ENCODE measurements at places on chromosomes 5 and 9. TPM values are rescaled to one million over a fixed set of nuclear protein-coding genes. Genes with fewer than 3 reads are reported as not detected.

DNA sequence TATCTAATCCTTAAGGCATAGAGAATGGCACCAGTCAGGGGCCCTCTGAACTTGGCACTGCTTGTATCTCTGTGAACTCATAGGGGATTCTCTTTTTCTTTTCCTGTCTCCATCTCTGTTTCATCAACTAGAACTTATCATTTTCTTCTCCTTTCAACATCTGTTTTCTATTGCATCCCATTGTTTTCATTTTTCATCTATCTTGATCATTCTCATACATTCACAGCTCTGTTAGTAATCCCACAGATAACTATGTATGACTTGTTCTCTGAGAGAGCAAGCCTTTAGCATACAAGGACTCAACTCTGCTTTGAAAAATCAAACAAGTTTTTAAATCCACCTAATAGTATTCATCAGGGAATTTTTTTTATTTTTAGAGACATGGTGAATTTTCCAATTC, 264.3 kb downstream of the ARRDC3 start:
- no peak for DNase-seq

DNA sequence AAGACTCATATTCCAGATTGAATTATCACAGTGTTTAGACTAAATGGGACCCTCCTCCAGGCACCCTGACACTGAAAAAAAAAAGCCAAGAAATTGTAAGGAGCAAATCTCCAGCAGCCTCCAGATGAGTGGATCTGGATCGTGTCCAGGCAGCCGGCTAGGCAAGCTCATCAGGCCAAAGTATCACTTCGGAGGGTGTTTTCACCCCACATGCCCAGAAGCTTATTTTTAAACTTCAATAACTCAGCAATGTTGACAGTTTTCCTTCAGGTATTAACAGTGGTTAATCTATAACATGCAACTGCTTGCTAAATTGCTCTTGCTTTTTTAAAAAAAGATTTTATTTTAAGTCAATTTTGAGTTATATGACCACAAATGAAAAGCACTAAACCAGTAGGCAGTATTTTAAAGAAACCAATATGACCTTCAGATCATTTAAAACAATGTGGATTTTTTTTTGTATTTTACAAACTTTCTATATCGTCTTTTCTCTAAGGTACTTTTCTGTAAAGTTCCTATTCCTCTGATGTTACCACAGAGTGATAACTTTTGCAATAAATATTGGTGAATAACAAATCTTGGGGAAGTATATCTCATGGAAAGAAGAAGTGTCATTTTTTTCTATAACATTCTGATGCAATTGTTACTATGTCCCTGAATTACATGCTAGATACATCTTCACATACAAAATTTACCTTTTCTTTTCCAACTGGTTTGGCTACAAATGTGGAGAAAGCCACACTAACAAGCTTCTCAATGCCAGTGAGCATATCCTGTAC, 30.7 kb downstream of the ACOT12 start:
- DNase-seq, result peak; percentile 39

WNT8A gene
- total RNA-seq, result not detected

- DNase-seq, result no peak
Observed at GRCh38 chr9:121324755-121325154, 45.3 kb downstream of the STOM start.

- DNase-seq, result no peak
Observed at GRCh38 chr9:124220946-124221451, 36.8 kb upstream of the NEK6 start.

DNA sequence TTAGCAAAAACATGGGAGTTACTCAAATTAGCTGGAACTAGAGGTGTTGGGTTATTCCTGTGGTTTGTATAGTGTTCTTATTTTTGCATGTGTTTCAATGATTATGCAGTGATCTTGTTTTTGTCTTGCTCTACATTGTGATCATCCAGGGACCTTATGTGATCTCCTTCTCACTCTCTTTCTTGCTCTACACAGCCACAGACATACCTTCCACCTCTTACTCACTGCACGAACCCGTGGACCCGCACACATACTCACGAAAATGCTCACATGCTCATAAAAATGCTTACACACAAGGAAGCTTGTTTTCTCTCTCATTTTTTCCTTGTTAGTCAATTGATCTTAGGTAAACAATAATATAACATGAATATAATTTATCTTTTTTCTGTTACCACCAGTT, 187.1 kb downstream of the KDM4C start:
- DNase-seq, result no peak

DNA sequence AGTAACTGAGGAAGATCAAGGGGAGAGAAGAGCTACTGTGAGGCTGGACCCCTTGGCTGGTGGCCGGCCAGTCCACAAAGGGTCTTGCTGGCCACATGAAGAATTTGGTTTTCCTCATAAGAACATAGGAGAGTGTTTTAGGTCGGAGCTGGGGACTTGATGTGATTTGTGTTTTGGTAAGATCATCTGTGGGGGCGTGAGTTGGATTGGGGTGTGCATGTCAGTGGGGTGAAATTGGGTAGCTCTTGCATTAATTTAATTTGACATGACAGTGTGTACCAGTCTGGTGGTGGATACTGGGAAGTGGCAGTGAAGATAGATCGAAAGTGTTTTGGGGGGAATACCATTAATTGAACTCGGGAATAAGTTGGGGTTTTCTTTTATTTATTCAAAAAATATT, 8.6 kb downstream of the PAM start:
- no peak for DNase-seq

DNA sequence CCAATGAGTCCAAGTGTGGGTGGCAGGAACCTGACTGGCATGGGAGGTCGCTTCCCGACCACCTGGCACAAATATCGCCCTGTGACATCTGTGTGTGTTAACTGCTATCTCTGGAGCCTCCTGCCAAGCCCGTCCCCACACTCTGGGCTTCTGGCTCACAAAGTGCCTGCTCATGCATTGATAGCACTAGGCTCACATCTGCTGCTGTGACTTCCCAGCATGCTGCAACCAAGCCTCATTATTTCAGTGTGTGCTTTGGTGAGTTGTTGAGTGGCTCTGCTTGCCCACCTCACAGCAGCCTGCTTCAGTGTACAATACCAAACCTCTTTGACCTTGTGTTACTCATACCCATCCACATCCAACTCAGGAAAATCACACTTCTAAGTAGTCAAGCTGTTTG, 139.8 kb downstream of the APBA1 start:
- no peak for DNase-seq

GRCh38 chr9:38227061-38227540, 158.1 kb upstream of the SHB start:
- peak; percentile 93 for DNase-seq

GRCh38 chr9:38641985-38642864, 21.8 kb upstream of the ANKRD18A start:
- DNase-seq, result no peak

DNA sequence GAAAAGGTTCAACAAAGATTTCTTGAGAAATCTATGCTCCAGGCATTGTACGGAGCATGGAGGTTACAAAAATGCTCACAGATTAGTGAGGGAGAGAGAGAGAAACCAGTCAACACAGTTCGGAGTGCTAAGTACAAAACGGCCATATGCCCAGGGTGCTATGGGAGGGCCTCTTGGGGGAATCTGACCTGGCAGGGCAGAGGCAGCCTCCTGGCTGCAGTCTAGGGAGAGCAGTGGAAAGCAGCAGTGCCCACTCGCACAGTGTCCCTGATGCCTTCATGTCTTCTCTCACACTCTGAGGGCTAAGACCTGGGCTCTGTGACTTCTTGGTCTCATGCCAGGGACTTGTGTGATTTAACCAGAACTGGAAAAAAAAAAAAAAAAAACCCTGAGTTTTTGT, 29.8 kb upstream of the SMC5 start:
- no peak for DNase-seq

- DNase-seq, result no peak
Observed at GRCh38 chr9:135879619-135880018, 27.7 kb downstream of the CAMSAP1 start.

- no peak for DNase-seq
Observed at GRCh38 chr5:169408731-169409130, 107.8 kb upstream of the SLIT3 start.

GRCh38 chr9:90861826-90862740, 60.5 kb downstream of the SYK start:
- no peak for DNase-seq

DNA sequence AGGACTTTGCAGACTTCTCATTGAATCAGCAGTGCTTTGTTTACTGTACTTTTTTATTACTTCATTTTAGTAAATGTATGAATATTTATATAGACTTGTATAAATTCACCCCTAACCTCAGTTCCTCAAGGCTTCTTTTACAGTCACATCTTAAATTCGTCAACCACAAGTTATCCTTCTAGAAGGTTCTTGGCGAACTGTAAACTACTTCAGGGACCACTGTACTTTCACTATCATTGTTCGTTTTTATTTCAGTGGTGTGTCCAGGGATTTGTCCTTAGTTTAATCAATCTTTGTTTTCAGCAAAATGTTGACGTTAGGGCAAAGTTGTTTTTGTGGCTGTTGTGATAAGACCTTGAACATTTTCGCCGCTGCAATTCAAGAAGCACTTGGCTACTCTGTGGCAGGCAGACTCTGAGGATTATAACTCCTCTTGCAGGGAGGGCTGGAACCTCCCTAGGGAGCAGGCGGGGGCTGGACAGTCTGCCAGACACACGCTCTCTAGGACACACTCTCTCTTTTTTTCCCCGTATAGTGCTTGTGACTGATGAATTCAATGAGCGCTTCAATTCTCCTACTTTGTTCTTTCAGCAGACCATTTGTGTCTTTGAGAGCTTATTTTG, 252.8 kb downstream of the FBXL7 start:
- peak; percentile 60 for DNase-seq

DNA sequence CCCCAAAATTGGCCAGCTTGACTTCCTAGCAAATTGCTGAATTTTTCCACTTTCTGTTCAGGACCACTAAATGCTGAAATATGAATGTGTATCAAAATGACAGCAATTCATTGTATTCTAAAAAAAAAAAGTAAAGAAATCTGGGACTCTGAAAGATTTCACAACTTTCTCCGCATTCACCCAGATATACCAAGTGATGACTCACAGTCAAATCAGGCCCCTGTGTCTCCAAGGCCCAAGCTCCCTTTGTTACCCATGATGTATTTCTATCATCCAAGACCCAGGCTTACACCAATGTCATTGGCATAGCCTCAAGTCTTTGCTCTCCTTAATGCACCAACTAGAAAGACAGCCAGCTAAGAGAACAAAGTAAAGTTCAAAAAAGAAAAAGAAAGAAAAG, 493.9 kb downstream of the NTRK2 start:
- DNase-seq, result no peak

GBGT1 gene
- total RNA-seq, result 21.6 TPM

IFNB1 gene
- not detected for total RNA-seq

DNA sequence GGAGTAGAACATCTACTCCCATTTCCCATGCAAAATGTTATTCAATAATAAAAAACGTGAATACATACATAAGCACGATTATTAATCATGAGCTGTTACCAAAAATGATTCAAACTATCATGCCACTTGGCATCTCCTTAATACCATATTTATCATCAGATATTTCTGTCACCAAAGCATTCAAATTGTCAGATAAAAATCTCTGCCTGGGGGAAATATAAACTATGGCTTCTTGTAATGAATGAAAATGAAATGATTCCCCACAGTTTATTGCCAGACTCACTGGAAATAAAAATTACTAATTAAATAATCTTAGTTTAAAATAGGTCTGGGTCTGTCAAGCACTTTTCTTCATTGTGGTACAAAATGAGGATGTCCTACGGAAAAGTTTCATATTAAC, 265.4 kb downstream of the EDIL3 start:
- DNase-seq, result no peak

DNA sequence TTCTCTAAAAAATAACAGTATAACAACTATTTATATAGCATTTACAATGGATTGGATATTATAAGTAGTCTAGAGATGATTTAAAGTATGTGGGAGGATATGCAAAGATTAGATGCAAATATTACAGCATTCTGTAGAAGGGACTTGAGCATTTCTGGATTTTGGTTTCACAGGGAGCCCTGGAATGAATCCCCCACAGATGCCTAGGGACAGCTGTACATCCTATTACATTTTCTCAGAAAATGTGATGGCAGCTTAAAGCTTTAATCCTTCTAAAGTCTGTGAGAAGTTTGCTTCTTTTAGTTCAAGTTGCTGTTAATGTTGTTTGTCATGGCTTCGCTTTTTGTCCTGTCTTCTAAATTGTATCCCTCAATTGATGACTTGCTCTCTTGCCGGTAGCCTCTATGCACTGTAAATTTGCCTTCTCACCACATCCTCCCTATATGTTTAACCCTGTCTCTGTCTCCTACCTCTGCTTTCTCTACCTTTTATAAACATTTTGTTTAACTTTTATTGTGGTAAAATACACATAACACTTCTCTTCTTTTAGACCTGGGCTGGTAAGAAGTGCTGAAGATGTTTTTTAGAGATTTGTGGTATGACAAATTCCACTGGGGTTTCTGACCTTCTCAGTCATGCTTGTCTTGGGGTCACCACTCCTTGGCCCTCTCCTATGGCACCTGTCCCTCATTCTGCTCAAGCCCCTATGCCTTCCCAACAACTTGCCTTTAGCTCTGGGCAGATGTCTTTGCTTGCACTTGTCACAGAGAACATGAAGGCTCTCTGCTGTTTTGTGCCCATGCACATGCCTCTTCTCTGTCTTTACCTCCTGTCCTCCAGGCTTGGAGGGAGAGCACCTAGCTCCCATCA, 37.9 kb downstream of the LNPEP start:
- no peak for DNase-seq

TAF1L gene
- not detected for total RNA-seq

DNA sequence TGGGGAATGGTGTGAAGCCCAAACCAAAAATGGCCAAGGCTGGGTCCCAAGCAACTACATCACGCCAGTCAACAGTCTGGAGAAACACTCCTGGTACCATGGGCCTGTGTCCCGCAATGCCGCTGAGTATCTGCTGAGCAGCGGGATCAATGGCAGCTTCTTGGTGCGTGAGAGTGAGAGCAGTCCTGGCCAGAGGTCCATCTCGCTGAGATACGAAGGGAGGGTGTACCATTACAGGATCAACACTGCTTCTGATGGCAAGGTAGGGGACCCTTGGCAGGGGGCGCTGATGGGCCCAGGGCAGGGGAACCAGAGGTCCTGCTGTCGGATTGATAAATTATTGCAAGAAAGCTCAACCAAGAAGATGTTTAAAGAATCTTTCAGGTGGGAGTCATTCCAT, 19.8 kb downstream of the ABL1 start:
- no peak for DNase-seq

SPINK13 gene
- 1.6 TPM for total RNA-seq

DNA sequence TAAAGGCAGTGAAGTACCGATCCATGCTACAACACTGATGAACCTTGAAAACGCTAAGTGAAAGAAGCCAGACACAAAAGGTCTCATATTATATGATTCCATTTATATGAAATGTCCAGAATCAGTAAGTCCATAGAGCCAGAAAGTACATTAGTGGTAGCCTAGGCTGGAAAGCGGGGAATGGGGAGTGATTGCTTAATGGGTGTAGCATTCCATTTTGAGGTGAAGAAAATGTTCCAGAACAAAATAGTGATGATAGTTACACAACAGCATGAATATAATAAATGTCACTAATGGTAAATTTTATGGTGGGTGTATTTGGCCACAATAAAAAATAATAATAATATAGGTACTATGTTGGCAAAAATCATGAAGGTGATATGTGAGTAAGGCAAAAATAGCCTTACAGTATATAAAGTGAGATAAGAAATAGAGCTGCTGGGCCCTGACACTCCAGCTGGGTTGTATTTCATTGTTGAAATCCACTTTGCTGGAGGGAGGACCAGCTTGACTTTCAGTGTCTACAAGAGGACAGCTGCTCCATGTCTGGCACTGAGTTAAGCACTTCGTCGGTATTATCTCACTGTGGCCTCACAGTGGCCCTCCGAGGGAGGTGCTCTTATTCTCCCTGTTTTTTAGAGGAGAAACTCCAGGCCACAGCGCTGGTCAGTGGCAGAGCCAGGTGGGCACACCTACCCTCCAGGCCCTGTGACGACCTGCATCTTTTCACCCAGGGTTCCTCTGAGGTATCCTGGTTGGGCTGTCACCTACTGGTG, 22.4 kb upstream of the ANGPTL2 start:
- DNase-seq, result no peak
